Sigmoid colon (tissue), 7 donors: ENCODE measurements at places on chromosomes 16 and 17. TPM values are rescaled to one million over a fixed set of nuclear protein-coding genes. Genes with fewer than 3 reads are reported as not detected.

DNA sequence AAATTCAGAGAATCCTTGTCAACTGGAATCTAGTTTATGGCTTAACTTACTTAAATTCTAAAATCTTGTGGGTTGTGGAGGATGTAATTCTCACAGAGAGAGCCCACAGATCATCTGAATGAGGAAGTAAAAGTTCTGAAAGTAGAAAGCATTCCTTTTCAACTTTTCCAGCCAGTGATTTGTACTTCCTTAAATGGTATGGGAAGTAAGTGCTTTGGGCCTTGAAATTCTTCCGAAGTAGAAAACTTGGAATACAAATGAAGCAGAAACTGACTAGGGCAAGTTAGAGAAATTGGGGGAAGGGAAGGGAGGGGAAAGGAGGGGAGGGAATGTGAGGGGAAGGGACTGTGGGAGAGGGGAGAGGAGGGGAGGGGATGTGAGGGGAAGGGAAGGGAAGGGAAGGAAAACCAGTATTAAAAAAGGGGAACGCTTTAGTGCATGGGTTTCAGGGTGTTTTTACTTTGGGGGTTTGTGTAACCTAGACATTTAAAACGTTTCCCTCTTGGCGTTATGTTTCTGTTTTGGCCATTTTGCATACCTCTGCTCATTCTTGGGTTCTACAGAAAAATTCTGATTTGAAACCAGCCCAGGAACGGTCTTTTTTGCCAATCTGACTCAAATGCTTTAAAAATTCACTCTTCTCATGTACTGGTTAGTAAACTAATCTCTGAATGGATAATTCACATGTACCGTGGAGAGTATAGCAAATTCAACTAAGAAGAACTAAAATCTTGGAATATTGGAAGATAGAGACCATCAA, 15.5 kb upstream of the SNTB2 start:
- no peak for DNase-seq

GRCh38 chr17:6506679-6507231, 49.6 kb downstream of the PITPNM3 start:
- DNase-seq = peak; percentile 66

DNA sequence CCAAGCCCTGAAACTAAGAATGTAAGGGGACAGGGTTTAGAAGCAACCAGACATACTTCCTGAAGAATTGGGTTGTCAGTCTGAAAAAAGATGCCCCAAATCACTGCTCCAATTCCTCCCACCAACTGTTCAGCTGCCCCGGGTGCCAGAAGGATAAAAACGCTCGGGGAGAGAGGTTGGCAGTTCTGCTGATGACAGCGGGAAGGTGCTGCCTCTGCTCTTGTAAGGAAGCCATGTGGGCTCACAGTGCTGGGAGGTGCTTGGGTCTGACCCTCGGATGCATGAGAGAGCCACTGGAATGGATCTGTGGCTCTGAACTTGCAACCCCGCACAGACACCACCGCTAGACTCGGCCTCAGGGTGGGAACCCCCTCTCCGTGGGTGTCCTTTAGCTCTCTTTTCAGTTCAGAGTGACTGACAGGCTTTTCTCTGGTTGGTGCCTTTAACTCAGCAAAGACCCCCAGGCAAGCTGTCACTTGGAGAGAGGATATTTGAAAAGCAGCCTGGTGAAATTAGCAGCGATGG, 364.8 kb upstream of the RBFOX1 start:
- DNase-seq = no peak

GRCh38 chr17:27968206-27968732, 74.2 kb upstream of the NLK start:
- no peak for DNase-seq

- DNase-seq = no peak
Observed at GRCh38 chr16:53865494-53865863, 161.5 kb downstream of the FTO start.

GRCh38 chr16:58475091-58475619, 24.8 kb upstream of the NDRG4 start:
- DNase-seq = no peak

The CDH3 gene
- not detected for total RNA-seq

The LAT gene
- total RNA-seq = 11.5 TPM

The FOXC2 gene
- total RNA-seq = under 0.01 TPM
